Sigmoid colon (tissue), 7 donors: ENCODE measurements at places on chromosomes 2 and 18. TPM values are rescaled to one million over a fixed set of nuclear protein-coding genes. Genes with fewer than 3 reads are reported as not detected.

MC5R gene
- not detected for total RNA-seq

NLRC4 gene
- total RNA-seq = 1.8 TPM

SCYGR4 gene
- not detected for total RNA-seq

- no peak for DNase-seq
These were observed 45.2 kb upstream of the NOSTRIN start for GRCh38 chr2:168757223-168757622.

- no peak for DNase-seq
These were observed 104.9 kb downstream of the ACVR1 start for GRCh38 chr2:157771234-157771633.

GRCh38 chr18:10261344-10262276 lies 192.8 kb upstream of the APCDD1 start:
- no peak for DNase-seq

- DNase-seq = peak; percentile 88
These were observed 513 bp downstream of the TRIP12 start for GRCh38 chr2:229921101-229921891.

GRCh38 chr2:232697807-232698110 lies 628 bp downstream of the GIGYF2 start:
- no peak for DNase-seq

DNA sequence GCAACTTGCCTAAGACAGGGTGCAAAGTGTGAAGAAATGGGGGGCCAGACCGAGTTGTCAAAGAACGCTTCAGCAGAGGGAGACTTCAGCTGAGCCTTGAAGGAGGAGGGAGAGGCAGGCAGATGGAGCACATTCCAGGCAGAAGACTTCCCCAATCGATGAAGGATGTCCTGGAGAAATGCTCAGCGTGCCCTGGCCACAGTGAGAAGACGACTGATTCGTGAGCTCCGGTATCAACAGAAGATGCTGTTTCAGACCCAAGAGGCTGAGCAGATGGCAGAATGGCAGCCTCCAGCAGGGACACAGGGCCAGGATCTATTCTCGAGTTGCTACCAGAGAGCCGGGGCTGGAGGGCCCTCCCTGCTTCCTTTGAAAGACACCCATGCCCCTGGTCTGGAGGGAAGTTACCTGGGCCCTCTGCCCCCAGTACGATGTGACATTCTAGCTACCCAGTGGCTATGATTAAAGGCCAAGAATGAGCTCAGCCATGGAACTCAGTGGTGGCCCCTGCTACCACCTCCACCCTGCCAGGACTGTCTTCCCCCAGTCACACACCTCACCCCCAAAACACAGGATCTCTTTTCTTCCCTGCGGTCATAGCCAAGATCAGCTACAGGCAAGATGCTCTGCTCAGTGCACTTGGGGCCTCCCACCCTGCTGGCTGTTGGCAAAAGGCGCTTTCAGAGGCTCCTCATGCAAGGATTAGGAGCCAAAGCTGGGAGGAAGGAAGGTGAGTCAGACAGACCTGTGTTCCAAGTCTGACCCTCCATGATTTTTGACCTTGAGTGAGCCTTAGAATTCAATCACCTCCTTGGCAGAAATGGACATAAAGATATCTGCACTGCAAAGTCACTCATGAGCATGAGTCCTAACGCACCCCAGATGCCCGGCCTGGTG lies 84.3 kb downstream of the TFCP2L1 start:
- no peak for DNase-seq

DNA sequence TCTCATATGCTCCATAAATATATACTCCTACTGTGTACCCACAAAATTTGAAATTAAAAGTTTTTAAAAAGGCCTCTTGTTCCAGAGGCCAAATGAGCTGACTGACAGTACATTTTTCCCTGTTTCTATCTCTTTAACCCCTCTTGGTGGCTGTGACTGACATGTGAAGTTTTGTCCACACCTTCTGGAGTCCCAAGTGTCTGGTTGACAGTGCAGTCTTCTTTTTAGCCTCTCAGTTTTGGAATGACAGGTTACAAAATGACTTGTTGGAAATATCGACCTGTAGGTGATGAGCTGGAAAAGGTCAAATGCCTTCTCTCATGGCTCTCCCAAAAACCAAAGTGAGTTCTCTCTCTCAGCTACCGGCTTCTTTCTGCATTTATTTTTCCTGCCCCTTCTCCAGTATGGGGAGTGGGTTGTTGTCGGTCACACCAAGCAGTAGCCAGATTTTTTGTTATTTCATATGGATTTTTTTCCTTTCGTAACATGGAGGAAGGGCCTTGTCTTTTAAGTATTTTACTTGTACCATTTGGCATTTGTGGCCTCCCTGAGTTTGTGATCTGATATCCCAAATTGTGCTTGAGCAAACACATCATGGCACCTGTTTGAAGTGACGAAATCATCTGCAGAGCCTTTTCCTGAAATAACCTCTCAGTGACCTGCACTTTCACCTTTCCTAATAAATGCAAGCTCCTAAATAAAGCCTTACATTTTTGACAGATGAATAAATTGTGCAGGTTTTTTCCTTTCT lies 143.9 kb downstream of the ESCO1 start:
- DNase-seq = no peak

- peak; percentile 70 for DNase-seq
These were observed 6.2 kb downstream of the IMPA2 start for GRCh38 chr18:11987527-11987926.
